CD8-positive, alpha-beta memory T cell (primary cell): ENCODE measurements at places on chromosomes 13 and 19. TPM values are rescaled to one million over a fixed set of nuclear protein-coding genes. Genes with fewer than 3 reads are reported as not detected.

Gene ATP7B
- 1.1 TPM for total RNA-seq

Gene ZNF567
- total RNA-seq, result 9.4 TPM

DNA sequence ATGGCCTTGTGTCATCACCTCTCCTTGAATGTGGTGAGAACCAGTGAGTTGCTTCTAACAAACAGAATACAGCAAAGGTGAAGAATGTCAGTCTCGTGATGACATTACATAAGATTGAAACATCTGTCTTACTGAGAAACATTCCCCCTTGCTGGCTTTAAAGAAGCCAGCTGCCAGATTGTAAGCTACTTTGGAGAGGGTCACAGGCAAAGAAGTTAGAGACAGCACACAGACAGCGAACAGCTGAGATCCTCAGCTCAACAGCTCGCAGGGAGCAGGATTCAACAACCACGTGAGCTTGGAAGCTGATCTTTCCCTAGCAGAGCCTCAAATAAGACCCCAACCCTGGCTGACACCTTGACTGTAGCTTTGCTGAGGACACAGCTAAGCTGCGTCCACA is 367.9 kb downstream of the LIG4 start:
- no peaks in the 10 kb centered on the region for H3K36me3 ChIP-seq
- H3K27me3 ChIP-seq, result no peaks in the 10 kb centered on the region
- DNase-seq, result no peak
- no peak overlapping the region for H3K27ac ChIP-seq
- H3K4me1 ChIP-seq, result no peaks in the 10 kb centered on the region

DNA sequence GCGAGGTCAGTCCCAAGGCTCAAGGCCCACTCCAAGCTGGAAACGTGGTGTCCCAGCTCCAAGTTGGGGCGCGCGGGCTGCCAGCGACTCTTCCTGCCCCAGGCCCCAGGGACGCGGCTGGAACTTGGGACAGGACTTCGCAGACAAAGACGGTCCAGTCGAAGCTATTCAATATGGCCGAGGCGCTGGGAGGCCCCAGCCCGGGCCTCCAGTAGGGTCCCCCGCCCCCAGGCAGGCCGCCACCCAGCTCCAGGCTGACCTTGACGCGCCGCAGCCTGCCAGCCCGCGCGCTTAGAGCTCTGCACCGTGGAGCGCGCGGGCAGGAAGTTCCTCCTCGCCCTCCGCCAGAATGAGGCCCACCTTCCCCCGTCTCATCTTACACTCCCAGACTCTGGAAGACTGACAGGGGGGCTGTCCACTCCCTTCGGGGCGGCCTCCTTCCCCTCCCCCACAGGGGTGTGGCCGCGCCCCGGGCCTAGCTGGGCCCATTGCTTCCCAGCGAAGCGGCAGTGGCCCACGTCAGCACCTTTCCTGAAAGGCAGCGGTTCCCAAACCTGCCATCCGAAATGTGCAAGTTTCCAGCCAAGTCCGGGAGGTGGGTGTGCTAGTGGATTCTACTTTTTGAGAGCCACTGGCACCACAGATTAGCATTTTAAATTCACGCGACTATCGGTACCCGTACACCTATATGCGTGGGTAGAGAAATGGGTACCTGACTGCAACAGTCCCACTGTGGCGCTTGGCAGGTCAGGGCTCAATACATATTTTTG is at the start of gene CCDC8:
Gene CCDC8 (minus strand): TSS at position 303 of the 770 bp plus-strand sequence. CDS start 754 bp downstream, outside the sequence.
- H3K4me3 ChIP-seq, result no peak within 1 kb of the TSS
- no peaks in the 10 kb centered on the region for H3K4me1 ChIP-seq
- no peaks in the 10 kb centered on the region for H3K36me3 ChIP-seq
- H3K27ac ChIP-seq, result peak within 1 kb of the TSS; percentile 76
- no peak for DNase-seq

- no peaks in the 10 kb centered on the region for H3K27me3 ChIP-seq
- H3K36me3 ChIP-seq, result no peaks in the 10 kb centered on the region
- H3K27ac ChIP-seq, result no peak overlapping the region
- no peak overlapping the region for H3K4me3 ChIP-seq
- DNase-seq, result peak; percentile 63
Measured at GRCh38 chr19:6218491-6219146, 61.2 kb downstream of the MLLT1 start.

GRCh38 chr19:10835089-10835753 is 791 bp downstream of the TMED1 start:
- H3K27ac ChIP-seq, result peak overlapping the region; percentile 95
- peaks cover 4% of the 10 kb centered on the region for H3K36me3 ChIP-seq
- H3K27me3 ChIP-seq, result no peaks in the 10 kb centered on the region
- H3K4me3 ChIP-seq, result peak overlapping the region; percentile 93
- H3K4me1 ChIP-seq, result peaks cover 7% of the 10 kb centered on the region

DNA sequence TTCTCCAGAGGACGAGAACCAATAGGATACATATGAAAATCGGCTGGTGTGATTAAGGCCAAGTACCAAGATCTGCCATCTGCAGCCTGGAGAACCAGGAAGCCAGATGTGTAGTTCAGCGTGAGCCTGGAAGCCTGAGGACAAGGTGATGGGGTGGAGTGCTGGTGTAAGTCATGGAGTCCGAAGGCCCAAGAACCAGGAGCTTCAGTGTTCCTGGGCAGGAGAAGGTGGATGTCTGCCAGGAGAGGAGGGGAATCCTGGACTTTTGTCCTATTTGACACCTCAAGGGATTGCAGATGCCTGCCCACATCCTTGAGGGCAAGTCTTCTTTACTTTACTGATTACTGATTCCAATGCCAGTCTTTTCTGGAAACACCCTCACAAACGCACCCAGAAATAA is 71.5 kb downstream of the SPATA13 start:
- no peak for DNase-seq
- H3K36me3 ChIP-seq, result no peaks in the 10 kb centered on the region
- no peaks in the 10 kb centered on the region for H3K27me3 ChIP-seq
- no peak overlapping the region for H3K4me3 ChIP-seq
- H3K27ac ChIP-seq, result no peak overlapping the region
